Left renal cortex interstitium (tissue), 4 donors: ENCODE measurements at places on chromosomes 5 and 9. TPM values are rescaled to one million over a fixed set of nuclear protein-coding genes. Genes with fewer than 3 reads are reported as not detected.

- no peak for DNase-seq
These were observed 194.7 kb downstream of the SPATA31D1 start for GRCh38 chr9:82183181-82183860.

GRCh38 chr5:122705851-122706250, 69.0 kb upstream of the SNX2 start:
- DNase-seq: no peak

Gene RORB
- 0.21 TPM for polyA plus RNA-seq

- DNase-seq: no peak
These were observed 226.1 kb downstream of the NR3C1 start for GRCh38 chr5:143177263-143177983.

GRCh38 chr5:40736103-40736875, 19.5 kb downstream of the TTC33 start:
- DNase-seq: peak; percentile 62

DNA sequence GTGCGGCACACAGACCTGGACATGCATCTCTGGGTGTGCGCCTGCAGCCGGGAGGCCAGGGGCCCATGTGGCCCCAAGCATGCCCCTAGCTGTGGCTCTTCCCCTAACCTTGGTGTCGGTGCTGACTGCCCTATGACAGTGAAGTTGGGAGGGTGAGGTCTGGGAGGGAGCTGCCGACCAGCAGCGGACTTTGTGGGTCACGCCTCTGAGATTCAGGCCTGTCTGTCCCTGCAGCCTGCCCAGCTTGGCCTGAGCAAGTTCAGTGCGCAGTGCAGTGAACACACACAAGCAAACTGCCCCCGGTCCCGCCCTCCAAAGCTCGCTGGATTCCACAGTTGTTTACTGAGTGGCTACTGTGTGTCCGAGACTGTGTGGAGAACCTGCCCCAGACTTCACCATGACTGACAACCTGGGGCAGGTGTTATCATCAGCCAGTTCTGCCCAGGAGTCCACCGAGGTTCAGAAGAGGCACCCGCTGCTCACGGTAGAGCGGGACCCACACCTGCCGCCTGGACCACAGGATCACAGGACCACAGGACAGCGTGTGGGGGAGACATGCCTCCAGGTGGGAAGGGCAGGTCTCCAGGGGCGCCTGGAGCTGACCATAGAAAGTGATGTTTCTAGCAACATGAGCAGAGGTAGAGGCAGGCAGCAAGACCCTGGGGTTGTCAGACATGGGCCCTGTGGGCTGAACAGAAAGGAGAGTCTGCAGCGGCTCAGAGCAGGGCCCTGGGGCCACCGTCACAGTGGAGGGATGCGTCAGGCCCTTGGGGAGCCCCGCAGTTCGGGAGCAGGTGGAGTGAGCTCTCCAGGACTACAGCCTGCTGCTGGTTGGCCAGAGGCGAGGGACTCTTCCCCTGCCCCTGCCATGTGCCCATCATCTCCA, 105.1 kb downstream of the PHF2 start:
- DNase-seq: no peak

Gene HMMR
- polyA plus RNA-seq: 18.0 TPM

Gene TSSK1B
- not detected for polyA plus RNA-seq

GRCh38 chr9:121808781-121809180, 157.3 kb downstream of the DAB2IP start:
- no peak for DNase-seq

Gene GARIN3
- not detected for polyA plus RNA-seq

Gene PCDHGA8
- polyA plus RNA-seq: 0.51 TPM

DNA sequence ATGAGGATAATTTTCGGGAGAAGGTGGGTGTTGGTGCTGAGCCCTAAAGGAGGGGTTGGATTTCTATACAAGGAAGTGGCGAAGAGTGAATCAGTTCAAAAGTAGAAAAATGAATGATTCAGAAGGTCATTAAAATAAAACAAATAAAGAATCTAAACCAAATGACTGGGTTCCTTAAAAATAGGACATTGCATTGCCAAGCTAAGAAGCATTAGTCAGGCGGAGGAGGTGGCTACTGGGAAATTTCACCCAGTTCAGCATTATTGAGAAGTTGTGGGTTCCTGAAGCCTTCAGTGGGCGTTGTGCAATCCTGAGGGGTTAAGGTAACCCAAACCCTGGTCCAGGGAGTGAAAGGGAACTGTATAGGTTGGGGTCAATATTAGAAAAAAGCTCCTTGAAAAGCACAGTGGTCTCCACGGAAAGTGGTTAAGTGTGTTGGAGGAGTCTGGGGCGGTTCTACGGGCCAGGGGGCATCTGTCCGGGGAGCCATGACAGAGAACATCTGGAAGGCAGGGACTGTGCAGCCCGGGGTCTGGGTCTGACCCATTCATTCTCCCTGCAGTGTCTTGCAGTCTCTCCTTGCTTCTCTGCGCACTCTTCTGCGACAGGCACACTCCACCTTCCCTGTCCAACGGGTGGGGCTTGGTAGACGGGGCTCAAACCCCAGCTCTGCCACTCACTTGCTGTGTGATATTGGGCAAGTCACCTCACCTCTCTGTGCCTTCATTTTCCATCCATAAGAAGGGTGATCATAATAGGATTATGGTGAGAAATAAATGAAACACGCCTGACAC, 27.6 kb upstream of the DUSP1 start:
- DNase-seq: no peak

DNA sequence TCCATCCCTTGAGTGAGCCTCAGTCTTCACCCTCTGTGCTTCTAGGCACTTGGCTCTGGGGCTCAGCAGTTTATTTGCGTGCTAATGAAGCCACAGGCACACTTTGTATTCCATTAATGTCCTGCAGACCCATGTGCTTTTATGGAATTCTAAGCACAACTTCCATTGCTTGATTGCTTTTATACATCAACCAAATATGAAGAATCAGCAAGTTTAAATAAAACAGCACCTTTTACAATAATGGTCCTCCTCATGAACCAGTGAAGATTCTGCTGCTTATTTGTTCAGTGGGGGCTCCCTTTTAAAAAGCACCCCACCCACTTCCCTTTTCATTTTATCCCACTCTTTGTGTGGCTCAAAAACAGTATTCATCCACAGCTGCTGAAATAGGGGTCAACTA, 60.2 kb downstream of the DCP2 start:
- DNase-seq: no peak

DNA sequence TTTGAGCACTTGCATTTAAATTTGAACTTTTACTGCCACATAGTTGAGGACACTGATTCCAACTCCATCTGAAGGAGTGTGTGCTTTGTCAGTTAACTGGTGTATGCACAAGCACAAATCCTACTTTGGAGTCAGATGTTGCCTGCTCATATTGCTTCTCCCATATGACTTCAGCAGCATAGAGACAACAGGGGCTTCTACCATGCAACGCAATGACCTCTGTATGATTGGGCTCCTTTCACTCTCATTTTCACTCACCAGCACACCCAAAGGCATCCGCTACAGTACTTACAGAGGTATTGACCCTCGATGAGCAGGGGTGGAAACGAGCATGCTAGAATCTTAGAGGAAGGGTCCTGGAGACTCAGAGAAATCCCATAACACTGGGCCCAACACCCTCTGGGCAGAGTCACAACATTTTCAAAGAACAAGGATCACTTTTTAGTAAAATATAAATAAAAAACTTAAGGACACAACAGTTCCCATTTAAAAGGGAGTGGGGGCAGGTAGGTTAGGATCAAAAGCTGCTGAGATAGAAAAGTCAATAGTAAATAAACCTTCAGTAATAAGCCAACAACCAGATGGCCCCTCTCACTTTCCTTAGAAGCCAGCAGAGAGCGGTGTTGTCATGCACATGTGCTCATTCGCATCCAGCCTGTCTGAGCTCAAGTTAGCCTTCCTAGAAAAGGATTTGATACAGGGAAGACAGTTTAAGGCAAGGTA, 203.8 kb downstream of the SNCAIP start:
- DNase-seq: peak; percentile 39

Gene WNK2
- polyA plus RNA-seq: 34.7 TPM

- no peak for DNase-seq
These were observed 14.8 kb downstream of the PCDHGC5 start for GRCh38 chr5:141503681-141504080.
